NCI-H1694 (cell line): ENCODE measurements at places on chromosomes 6 and 20.

DNA sequence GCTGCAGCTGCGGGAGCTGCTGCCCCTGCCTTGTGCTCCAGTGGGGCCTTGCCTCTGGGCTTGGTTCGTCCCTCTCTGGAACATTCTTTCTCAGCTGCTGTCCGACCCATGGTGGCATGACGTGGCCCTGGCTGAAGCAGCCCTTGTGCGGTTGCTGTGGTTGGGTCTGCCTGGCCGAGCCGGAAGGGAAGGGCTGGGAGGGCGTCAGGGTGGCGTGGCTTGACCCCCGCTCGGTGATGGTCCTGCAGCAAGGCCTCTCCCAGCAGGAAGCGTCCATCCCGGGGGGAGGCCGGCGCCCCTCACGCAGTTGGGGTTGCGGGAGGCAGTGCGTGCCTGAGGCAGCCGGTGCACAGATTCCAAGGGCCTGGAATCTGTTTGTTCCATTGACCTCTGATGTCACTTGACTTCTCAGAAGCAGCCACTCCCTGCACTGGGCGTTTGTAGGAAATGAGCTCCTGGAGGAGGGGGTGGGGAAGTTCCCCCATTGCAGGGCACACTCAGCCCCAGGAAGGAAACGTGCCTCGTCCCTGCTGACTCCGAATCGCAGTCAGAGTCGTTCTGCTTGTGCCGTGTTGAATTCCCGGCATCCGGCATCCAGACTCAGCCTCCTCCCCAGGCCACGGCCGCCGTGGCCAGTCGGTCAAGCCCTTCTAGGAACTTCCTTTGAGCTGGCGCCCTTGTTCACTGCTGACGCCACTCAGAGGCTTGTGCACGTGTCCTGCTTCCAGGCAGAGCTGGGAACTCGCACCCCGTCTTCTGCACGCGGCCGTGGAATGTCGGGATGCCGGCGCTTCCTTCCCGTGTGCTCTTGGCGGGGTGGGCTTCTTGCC is 9.7 kb upstream of the TNFRSF6B start:
- DNase-seq: no peak

DNA sequence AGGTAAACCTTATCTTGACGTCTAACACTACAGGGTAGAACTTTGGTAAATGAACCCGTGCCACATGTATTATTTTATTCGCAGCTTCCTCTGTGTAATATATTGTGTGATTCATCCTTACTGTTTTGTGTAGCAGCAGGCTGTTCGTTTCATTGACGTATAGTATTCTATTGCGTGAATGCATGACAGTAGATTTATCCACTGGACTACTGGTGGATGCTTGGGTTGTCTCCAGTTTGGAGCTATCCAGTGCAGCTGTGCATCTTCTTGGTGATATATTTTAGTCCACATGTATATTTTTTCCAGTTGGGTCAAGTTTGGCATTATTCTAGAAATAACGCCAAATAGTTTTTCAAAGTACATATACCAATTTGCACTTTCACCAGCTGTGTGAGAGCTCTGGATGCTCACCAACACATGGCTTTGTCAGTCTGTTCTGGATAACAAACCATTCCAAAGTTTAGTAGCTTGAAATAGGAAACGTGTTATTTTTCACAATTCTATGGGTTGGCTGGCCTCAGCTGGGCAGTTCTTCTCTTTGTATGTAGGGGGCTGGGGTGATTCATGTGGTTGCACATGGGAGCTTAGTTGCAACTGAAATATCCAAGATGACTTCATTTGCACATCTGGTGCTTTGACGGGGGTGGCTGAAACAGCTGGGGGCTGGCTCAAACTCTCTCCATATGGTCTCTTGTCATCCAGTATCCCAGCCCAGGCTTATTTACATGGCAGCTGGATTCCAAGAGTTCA is 9.3 kb downstream of the ECT2L start:
- DNase-seq: no peak

DNA sequence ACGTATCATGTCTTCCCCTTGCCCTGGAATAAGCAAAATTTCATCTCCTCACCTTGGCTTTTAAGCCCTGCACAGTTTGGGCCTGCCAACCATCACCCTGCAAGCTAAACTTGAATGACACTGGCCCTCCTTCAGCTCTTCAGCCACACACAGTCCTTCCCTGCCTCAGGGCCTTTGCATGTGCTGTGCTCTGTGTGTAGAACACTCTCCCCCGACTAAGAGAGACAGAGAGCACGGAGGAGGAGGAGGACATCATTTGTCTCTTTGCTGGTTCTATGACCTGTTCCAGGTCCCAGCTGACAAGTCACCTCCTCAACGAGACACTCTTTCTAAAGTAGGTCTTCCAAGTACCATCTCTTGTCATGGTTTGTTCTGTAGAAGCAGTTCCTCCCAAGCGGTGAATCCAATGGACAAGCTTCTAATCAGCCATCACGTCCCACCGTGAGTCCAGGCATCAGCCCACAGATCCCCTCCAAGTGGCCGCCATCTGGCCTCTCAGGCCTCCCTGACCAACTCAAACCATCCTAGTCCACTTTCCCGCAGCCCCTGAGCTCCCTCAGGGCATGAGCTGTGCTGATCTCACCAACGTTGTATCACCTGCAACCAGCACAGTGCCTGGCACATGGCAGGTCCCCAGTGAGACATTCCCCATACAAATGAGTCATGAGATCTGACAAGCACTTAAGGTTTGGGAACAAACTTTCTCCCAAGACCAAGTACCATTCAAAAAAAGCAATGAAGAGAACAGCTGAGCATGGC is 30.5 kb downstream of the NFATC2 start:
- DNase-seq: no peak

DNA sequence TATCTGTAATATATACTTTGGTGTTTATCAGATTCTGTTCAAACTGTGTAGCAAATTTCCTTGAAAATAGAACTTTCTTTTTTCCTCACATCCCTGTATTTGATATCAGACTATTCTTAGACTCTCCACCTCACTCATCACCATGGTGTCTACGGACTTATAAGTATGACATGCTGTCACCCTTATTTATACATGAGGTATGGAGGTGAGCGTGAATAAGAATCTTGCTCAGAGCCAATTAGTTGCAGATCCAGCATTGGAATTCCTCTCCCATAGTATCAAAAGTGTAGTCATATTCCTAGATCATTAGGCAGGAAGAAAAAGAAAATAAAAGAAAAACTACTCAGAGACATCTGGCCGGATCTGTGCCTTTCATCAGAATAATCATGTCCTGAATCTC is 43.0 kb downstream of the TPD52L1 start:
- no peak for DNase-seq

- DNase-seq: no peak
Observed at GRCh38 chr6:170165085-170165470, 125.8 kb downstream of the DLL1 start.

- no peak for DNase-seq
Observed at GRCh38 chr6:42988486-42989020, 4.2 kb downstream of the PPP2R5D start.

GRCh38 chr20:4559906-4560305 is 161.8 kb upstream of the PRND start:
- DNase-seq: no peak

- no peak for DNase-seq
Observed at GRCh38 chr6:48067886-48068277, 43.1 kb downstream of the PTCHD4 start.

DNA sequence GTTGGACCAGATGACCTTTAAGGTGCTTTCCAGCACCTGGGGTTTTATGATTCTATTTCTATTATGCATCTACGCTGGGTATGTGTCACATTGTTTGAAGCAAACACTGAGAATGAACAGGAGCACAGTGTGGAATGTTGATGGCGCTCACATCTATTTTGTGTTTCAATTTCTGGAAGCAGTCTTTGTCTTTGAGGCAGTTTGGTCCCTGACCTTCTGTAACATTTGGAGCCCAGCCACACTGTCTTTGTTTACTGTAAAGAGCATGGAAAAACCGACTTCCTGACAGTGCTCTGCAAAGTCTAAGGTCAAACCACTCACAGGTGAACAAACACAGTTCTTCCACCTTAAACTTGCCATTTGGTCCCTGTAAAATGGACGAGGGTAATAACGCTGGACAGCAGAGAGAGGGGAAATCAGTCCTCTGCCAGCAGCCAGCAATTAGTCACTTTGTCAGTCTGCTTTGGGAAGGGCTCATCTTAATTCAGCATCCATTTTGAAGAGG is 155.5 kb downstream of the PRL start:
- DNase-seq: no peak

DNA sequence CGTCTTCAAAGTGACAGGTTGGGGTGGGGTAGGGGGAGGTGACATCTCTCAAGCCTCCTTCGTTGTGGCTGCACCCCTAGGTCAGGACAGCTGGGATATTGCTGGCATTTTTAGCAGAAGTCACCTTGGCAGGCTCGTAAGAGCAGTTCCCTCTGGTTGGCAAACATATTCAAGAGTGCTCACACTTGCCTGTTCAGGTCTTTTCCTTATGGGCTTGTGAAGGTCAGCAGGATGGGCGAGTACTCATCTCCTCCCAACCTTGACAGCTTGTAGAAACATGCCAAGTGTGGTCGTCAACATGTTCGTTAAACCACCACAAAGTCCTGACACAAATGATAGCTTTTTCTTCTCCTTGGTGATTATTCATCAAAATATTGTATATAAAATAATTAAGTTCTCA is 113.6 kb downstream of the HDGFL1 start:
- no peak for DNase-seq

DNA sequence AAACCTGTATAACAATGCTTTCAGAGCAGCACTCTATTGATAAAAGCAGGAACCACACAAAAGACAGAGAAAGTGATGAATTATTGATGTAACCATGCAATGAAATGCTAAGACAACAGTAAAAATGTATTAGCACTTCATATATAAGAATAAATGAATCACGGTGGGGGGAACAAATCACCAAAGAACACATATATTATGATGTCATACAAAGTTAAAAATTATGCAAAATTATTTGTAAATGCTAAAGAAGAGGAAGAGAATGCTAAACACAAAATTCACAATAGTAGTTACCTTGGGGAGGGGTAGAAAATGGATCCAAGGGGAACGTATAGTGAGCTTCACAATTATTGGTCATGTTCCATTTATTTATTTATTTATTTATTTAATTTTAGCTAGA is 133.9 kb downstream of the KIF13A start:
- no peak for DNase-seq

DNA sequence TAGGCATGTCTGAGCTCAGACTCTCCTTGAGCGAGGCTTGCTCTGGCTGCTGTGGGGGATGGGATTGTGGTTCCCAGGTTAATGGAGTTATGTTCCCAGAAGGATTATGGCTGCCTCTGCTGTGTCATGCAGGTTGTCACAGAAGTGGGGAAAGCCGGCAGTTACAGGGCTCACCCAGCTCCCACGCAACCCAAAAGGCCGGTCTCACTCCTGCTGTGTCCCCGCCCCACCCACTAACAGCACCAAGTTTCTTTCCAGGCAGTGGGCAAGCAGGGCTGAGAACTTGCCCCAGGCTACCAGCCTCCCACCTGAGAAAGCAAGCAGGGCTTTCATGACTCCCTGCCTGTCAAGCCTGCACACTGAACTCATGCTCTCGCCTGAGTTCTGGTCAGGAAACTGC is 750.5 kb downstream of the FRK start:
- DNase-seq: no peak

DNA sequence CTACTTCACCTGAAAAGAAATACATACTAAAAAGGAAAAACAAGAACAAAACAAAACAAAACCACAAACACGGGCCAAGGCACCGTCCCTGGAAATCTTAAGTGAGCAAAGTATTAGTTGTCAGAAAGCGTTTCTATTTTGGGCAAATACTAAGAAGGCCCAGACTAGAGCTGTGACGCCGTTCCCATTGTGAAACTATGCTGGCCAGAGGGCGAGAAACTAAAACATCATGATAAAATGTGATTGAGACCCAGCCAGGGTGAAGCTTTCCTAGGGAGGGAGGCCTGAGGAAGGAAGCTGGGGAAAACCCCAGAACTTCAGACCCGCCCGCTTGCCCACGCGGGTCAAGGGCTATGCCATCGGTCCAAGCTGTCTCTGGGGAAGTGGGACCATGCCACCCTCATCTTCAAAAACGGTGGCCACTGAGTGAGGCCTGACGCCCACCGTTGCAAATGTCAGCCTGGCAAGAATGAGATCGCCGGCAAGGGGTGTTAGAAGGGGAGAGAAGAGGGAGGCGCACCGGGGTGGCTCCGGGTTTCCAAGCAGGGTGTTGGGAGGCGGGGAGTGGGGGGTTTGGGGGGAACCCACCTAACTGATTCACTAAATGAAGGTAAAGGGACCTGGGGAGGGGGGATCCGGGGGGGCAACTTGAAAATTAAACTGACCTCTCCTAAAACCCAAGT is 1950.9 kb upstream of the DEFB115 start:
- DNase-seq: no peak

- DNase-seq: no peak
Observed at GRCh38 chr6:149965194-149966020, 1.7 kb downstream of the ULBP1 start.

DNA sequence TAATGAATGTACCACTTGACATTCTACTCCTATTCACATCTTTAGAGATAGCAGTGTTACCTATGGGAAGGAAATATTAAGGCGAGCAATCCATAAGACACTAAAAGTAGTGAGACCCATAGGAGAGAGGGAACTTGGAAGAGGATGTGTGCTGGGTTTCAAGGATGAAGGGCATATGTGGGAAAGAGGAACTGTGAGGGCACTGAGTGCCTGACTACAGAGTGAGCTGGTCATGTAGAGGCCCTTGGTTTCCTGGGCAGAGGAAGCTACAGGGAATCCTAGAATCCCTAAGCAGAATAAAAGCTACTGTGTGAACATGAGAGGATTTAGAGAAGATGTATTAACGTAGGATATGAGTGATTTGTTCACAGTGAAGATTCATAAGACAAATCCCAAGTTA is 262.8 kb downstream of the FARS2 start:
- DNase-seq: no peak

GRCh38 chr6:70857387-70858077 is 99.3 kb downstream of the B3GAT2 start:
- no peak for DNase-seq

GRCh38 chr6:75830959-75831885 is 82.2 kb downstream of the MYO6 start:
- DNase-seq: no peak

GRCh38 chr6:169073311-169073710 is 180.3 kb downstream of the THBS2 start:
- DNase-seq: no peak

GRCh38 chr20:62716198-62716940 is 7.7 kb downstream of the NTSR1 start:
- no peak for DNase-seq

DNA sequence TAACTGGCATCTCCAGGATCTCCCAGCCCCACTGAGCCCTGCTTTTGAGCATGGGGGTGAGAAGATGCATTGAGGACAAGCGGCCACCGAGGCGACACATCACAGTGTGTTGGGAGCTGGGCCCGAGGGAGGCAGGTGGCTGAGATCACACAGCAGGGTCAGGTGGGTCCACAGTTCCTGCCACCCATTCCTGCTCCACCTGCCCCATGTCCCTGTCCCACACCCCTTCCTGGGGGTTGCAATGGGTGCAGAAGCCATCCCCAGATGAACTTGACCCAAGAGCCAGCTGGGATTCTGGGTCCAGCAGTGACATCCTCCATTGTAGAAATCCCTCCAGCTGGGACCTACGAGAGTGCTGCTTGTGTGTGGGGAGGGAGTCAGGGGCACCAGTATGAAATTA is 1.0 kb downstream of the TGM2 start:
- DNase-seq: no peak
